CD4-positive, alpha-beta T cell treated with Interleukin-4 for 4 hours (primary cell): ENCODE measurements at places on chromosomes 11 and 22.

GRCh38 chr11:111347002-111347722 is 31.9 kb downstream of the POU2AF1 start:
- DNase-seq = no peak

DNA sequence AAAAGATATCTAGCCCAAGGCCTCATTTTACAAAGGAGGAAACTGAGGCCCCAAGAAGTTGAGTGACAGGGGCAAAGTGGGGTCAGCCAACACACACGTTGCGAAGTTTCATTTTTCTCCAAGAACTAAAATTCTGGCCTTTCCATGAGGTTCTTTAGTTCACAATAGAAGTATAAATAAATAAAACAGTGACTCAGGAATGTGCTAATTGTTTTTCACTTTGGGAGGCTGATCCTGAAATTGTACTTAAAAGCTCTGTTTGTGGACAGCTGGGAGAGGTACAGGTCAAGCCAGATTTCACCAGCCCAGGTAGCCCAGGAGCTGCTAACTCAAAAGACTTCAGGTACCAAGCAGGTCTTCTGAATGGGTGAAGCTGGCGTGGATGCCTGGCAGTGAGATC is 105.2 kb downstream of the TRAF6 start:
- no peak for DNase-seq

GRCh38 chr22:20499769-20500168 is 4.2 kb upstream of the KLHL22 start:
- no peak for DNase-seq

- DNase-seq = peak; percentile 63
These were observed 849 bp downstream of the TCF20 start for GRCh38 chr22:42269432-42270175.

- DNase-seq = no peak
These were observed 22.4 kb downstream of the DEPDC5 start for GRCh38 chr22:31776231-31776630.

DNA sequence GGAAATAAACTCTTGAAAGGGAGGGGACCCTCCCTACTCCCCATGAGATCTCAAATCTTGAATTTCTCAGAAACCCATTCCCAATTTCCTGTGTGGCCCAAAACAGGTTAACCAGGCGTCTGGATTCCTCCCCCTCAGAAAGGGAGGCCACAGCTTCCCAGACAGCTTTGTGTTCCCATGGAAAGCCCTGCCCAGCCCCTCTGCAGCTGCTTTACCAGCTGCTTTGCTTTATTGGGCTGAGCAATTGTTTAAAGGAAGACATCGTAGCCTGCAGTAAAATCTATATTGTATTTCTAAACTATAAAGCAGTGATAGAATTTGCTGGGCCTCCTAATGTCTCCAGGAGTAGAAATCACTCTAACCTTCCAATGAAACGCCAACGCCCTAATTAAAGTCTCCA is 97.4 kb downstream of the CHST1 start:
- no peak for DNase-seq

DNA sequence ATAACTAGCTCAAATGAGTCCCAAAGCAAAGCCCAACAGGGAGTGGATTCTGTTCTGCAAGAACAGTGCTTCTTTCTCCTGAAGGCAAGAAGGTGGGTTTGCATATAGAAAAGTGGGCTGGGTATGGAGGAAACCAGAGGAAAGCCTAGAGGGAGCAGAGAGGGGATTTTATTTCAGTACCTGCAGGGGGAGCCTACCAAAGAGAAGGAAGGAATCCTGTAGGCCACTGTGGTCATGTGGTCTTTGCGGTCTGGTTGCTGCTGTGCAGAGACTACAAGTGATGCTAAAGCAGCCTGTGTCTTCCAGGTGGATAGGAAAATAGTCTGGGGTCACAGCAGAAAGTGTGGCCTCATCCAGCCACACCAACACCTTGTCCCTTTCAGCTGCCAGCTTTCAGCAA is 33.2 kb upstream of the ZBTB16 start:
- DNase-seq = peak; percentile 14
